ENCODE measurements at places on chromosomes 16 and 17.

DNA sequence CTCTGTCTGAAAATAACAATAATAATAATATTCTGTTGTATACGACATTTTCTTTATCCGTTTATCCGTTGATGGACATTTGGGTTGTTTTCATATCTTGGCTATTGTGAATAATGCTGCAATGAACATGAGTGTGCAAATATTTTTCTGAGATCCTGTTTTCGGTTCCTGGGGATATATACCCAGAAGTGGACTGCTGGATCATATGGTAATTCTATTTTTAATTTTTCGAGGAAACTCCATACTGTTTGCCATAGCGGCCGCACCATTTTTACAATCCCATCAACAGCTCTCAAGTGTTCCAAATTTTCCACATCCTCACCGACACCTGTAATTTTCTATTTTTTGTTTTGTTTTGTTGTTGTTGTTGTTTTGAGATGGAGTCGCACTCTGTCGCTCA, 5.3 kb upstream of the PRSS41 start:
- no peak for DNase-seq

DNA sequence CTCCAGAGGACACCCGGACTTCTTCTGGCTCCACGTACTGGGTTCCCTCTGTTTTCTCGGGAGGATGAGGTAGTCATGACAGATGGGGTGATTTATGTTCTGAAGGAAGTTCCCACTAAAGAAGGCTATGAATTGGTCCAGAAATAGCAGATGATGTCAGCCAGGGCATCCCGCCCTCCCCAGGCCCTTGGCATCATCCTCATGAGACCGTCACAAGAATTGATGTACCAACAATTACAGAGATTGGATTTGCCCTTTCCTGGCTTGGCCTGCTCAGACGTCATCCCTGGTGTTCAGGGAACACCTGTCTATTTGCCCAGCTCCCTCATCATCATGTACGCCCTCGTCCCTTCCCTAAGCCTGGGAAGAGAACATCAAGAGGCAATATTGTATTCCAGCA, 102.8 kb upstream of the CCL1 start:
- DNase-seq, result no peak

- DNase-seq, result no peak
Observed at GRCh38 chr17:31908386-31908785, 6.9 kb upstream of the UTP6 start.

DNA sequence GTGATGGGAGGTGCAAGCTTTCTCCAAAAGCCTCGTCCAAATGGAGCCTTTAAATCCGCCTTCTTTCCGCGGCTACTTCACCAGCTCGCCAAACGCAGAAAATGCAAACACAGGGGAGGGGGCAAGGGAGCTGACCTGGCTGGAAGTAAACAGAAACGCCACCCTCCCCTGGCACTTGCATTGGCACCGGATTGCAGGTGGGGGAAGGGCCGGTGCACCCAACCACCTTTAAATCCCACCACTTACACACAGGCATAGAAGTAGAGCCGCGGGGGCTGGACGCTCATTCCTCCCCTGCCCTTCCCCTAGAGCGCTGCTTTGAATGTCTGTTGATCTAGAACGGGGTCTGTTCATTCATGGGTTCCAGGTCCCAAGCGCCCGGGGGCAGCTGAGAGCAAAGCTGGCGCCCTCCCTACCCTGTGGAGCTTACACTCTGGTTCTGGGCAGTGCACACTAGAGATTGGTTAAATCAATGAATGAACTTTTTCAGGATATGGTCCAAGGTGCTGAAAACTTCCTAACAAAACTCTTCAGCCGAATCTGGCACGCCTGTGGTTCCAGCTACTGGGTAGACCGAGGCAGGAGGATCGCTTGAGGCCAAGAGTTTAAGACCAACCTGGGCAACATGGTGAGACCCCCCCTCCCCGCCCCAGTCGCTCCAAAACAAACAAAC, 920 bp upstream of the ZCCHC14 start:
- DNase-seq, result no peak

DNA sequence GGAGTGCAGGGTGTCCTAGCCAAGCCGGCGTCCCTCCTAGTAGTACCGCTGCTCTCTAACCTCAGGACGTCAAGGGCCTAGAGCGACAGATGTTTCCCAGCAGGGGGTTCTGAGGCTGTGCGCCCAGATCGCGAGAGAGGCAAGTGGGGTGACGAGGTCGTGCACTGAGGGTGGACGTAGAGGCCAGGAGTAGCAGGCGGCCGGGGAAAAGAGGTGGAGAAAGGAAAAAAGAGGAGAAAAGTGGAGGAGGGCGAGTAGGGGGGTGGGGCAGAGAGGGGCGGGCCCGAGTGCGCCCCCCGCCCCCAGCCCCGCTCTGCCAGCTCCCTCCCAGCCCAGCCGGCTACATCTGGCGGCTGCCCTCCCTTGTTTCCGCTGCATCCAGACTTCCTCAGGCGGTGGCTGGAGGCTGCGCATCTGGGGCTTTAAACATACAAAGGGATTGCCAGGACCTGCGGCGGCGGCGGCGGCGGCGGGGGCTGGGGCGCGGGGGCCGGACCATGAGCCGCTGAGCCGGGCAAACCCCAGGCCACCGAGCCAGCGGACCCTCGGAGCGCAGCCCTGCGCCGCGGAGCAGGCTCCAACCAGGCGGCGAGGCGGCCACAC, at the start of gene MMP2:
MMP2 (plus strand) TSS at position 372 of the 603 bp plus-strand sequence. CDS start 282 bp downstream, outside the sequence.
- DNase-seq, result no peak
